ENCODE measurements at places on chromosomes 13 and 19.

DNA sequence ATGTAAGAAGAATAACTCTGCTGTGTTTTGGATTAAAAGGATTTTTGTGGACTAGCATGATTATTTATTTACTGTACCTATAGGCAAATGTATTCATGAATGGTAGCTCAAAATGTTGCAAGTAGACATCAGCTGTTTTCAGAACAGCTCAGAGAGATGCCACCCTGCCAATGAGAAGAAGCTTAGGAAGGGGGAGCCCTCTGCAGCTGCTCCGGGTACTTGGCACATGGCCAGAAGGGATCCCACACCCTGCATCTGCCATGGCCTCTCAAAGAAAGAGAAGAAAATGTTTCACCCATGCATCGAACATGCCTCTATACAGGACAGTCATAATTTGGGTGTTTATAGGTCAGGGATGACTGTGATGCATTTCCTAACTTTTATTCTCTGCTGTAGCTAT, 30.5 kb upstream of the MBNL2 start:
- DNase-seq, result no peak

DNA sequence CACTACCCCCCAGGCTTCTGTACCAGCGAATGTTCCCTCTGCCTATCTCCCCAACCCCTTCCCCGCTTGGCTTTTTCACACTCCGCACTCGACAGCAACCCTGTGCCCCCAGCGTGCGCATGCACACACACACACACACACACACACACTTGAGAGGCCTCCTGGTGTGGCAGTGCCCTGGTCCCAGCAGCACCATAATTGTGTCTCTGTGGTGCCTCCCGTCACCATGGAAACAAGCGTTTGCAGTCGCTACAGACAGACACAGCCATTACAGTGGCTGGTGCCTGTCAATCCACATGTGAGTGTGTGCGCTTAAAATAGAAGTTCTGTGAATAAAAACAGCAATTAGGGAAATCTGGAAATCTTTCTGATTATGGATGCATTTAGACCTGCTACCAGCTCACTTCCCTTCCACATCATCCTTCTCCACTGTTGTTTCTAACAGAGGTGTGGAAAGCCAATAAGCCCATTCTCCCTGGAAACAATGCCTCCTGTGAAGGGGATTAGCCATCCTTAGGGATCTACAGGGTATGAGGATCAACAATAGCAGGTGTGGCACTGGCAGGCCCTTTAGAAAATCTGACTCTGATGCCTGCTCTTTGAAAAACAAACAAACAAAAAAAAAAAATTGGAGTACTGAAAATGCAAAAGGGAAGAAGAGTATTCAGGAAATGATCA, 146.3 kb downstream of the DCLK1 start:
- peak; percentile 21 for DNase-seq

DNA sequence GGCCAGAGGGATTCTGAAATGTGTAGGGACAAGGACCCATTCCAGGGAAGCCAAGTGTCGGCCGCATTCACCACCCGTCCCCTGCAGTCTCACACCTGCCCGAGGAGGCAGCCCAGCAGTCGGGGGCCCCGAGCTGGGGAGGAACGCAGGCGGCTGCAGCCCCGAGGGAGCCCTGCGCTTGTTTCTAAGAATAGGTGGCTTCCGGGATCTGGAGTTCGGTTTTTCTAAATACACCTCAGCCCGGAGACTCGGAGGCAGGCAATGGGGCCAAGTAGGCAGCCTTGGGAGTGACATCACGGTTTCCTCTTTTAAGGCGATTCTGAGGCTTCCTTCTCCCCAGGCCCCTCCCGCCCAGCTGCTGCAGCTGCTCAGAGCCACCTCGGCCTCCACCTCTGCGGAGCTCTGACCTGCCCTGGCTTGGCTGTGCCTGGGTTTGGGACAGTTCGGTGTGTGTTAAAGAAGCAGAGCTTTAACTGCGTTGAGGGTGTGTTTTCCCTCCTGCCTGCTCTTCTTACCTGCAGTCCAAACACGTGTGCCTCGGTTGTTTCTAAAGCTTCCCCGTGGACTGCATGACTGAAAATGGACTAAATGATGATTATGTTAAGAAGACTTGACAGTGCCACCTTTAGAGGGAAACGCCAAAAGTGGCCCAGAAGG, 80.5 kb downstream of the COL4A2 start:
- DNase-seq, result no peak

DNA sequence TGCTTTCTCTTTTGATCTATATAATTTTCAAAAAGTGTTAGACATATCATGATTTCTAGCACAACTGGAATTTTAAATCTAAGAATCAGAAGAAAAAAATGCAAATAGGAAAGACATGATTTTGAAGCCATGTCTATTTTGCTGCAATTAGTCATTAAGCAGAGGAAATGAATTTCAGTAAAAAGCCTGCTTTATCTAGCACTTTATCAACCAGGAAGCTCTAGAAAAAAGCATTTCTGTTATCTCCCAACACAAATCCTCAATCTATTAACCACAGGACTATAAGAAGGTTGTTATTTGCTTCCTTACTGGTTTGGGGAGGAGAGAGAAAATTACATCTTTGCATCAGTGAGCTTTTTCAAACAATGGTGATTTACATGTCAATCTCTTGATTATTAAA, 716.7 kb downstream of the DIAPH3 start:
- DNase-seq, result no peak

GRCh38 chr13:47478985-47479384, 522.1 kb downstream of the SUCLA2 start:
- DNase-seq, result no peak

GRCh38 chr13:84933797-84934196, 865.4 kb downstream of the SLITRK6 start:
- no peak for DNase-seq

DNA sequence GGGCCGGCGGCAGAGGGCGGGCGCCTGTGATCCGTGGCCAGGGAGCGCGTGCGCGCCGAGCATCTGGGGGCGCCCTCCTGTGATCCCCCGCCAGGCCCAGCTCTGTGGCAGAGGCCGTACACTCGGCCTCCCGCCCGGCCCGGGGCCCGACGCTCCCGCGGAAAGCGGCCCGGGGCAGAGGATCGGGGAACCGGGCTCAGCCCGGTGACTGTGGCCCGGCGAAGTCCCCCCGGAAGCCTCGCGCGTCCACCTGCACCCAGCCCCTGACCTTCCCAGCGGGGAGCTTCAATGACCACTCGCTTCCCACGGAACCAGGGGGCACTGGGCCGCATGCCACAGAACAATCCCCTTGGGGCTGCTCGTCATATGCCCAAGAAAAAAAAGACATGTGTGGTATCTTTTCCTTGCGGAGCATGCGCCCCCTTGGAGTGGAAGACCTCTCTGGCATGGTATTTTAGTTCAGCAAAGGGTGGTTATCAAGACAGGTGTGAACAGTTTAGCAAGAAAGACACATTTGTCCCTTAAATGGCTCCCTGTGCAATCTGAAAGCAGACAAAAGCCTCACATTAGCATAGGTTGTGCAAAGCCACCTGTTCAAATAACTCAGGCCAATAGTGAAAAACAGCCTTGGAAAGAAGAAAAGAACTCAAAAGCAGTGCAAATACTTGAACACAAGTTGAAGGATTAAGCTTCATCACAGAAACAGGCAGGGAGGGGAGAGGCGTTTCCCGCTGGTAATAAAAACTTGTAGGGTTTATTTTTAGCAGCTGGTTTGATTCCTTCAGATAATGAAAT, 290.9 kb upstream of the SOX21 start:
- DNase-seq, result no peak

- DNase-seq, result no peak
Observed at GRCh38 chr13:104315606-104316005, 1249.4 kb upstream of the SLC10A2 start.

GRCh38 chr19:30549151-30549550, 177.0 kb downstream of the ZNF536 start:
- DNase-seq, result no peak

DNA sequence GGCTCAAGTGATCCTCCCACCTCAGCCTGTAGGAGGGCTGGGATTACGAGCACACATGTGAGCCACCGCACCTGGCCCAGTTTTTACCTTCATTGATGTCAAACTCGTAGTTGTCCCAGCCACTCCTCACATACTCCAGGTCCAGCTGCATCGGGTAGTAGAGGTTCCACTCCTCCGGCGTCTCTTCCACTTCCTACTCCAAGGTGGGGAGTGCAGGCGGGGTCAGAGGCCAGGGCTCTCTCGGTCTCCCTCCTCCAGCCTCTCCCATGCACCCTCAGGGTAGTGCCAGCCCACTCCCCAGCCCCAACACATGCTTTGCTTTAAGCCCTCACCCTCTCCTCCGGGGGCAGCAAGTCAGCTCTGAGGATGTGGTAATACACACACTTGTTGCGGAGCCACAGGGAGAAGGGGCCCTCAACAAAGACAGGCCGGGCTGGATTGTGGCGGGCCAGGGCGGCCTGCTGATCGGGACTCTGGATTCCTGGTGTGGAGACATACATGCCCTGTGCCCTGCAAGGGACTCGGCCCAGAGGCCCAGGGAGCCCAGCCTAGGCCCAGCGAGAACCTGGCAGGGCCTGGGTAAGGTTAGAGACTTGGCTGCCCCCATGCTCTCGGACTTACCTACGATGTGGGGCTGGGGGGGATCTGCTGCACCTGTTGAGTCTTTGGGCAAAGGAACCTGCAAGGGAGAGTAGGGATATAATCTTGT, 1.9 kb upstream of the ZNF653 start:
- DNase-seq, result no peak

DNA sequence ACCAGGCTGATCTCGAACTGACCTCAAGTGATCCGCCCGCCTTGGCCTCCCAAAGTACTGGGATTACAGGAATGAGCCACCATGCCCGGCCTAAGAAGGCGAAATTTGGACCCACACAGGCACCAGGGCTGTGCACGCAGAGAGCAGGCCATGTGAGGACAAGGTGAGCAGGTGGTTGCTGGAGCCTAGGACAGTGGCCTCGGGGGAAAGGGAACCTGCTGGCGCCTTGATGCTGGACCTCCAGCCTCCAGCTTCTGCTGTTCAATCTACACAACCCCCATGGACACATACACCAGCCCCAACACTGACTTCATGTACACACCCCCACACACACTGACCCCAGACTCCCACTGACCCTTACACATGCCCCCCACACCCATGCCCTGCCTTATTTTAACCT, 41.8 kb upstream of the CCNE1 start:
- no peak for DNase-seq

DNA sequence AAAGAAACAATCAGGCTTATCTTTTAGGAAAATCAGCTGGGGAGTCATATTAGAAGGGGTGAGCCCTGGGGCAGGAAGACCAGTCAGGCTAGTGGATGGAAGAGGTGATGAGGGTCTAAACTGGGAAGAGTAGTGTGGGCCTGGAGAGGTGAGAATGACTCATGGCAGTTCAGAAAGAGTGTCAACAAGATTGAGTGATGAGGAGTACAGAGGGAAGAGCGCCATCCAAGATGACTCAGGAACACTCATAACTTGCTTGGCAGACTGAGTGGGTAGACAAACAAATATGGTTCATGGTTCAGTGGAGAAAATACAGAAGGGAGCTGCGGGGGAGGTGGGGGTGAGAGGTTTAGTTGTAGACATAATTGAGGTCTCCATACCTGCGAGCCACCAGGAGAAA, 17.3 kb upstream of the CLDN10 start:
- no peak for DNase-seq

GRCh38 chr19:990746-991145, 6.6 kb downstream of the WDR18 start:
- DNase-seq, result no peak

GRCh38 chr13:48194379-48194754, 38.6 kb upstream of the ITM2B start:
- DNase-seq, result no peak

DNA sequence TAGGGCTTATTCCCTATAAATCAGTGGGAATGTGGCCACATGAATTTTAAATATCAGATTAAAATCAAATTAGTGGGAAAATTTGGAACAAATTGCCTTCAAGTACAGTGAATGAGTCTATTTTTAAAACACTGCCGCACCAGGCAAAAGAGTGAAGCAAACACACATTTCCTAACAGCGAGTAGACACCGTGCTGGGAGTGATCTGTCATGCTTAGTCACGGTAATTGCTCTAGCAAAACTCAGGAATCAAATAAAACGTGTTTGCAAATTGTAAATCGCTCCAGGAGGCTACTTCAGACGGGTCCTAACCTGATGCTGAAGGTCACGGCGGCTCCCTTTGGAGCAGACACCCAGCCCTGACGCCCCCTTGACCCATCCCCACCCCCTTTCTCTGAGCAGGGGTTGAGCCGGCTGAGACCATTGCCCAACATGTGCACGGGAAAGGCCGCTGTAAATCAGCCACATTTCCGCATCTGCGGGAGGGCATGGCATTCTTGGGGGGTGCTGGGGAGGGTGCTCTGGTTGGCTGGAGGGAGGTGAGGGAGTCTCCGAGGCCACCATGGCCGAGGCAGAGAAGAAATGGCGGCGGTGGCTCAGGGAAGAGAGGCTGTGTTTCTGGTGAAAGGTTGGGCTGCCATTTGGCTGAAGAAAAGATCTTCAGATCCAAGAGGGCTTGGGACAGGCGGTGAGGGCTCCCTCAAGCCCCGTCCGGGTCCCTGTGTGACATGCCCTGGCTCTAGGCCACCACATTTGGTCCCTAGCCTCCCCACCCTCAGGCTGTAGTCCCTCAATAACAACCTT, 8.9 kb downstream of the CEBPA start:
- DNase-seq, result peak; percentile 23

- DNase-seq, result no peak
Observed at GRCh38 chr19:18286973-18287635, 5.7 kb upstream of the JUND start.

- DNase-seq, result no peak
Observed at GRCh38 chr19:33997690-33998089, 174.6 kb upstream of the LSM14A start.

DNA sequence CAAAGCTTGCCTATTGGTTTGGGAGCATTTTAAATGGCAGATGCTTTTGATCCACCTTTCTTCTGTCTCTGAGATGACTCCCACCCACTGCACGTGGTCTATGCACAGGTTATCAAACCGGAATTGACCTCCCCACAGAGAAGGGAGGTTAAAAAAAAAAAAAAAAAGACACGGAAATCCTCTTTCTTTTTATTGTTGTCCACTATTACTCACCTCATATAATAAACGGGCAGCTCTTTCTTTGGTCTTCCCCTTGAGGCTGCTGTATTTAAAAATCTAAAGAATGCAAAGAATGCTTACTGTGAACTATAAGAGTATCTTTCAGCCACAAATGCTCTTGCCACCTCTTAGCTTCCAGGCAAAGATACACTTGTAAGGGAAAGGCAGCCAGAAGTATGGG, 329.7 kb downstream of the NDFIP2 start:
- DNase-seq, result no peak

DNA sequence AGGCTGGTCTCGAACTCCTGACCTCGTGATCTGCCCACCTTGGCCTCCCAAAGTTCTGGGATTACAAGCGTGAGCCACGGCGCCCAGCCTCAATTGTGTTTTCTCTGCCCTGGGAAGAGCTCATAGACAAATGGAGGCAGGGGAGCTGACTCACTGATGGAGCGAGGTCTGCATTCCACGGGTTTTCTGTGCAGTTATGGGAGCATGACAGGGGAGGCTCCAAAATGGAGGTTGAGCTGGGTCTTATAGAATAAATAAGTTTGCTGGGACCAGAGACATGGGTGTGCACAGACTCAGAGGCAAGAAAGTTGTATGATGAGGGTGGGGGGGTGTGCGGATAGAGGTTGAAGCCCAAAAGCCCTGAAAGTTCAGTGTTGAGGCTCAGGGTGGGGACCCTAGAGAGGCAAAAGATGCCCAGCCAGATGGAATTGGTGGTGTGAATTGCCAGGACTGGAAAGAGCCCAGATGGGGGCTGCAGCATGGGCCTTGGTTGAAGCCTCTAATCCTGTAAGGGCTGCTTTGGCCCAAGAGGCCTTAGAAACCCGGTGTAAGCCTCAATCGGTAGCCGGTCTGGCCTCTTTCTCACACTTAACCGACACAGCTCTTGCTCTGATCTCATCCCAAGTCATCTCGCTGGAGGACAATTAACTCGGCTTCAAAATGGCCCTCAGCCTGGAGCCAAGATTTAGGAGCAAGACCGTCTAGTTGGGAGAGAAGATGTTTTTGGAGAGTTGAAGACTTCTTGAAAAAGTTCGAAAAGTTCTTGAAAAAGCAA, 1.9 kb downstream of the TPM4 start:
- no peak for DNase-seq
